Suprapubic skin (tissue), 4 donors: ENCODE measurements at places on chromosomes 7 and 10. TPM values are rescaled to one million over a fixed set of nuclear protein-coding genes. Genes with fewer than 3 reads are reported as not detected.

Gene ATOH7
- not detected for total RNA-seq

Gene GPRIN2
- total RNA-seq, result 41.8 TPM

Gene SHH
- total RNA-seq, result not detected

DNA sequence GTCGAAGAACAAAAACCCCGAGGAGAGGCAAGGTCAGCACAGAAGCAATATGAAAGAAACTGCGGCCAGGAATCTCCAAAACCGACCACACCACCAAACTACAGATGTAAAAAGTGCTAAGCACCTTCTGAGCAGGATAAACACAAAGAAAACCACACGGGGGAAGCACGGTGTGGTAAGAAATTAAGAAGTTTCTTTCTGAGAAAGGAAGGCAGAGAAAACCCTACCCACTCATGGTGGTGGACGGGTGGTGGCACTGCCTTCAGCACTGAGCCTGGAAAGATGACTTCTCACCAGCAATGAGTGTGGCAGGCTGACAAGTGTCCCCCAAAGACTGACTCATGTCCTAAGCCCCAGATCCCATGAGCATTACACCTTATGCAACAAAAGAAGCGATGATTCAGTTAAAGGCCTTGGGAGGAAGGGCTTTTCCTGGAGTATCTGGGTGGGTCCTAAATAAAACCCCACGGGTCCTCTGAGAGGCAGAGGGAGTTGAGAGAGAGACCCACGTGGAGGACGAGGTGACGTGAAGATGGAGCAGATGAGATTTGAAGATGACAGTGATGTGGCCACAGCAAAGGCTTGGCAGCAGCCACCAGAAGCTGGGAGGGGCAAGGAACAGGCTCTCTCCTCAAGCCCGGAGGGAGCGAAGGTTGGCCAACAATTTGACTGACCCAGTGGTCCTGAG, 124.9 kb downstream of the DLG5 start:
- no peak overlapping the region for H3K27ac ChIP-seq
- H3K4me3 ChIP-seq, result no peak overlapping the region
- peaks cover 95% of the 10 kb centered on the region for H3K36me3 ChIP-seq
- no peak for DNase-seq
- no peaks in the 10 kb centered on the region for H3K4me1 ChIP-seq
- H3K27me3 ChIP-seq, result no peaks in the 10 kb centered on the region

- H3K27ac ChIP-seq, result no peak overlapping the region
- DNase-seq, result no peak
- no peaks in the 10 kb centered on the region for H3K36me3 ChIP-seq
- peaks cover 7% of the 10 kb centered on the region for H3K27me3 ChIP-seq
Measured at GRCh38 chr10:125190414-125190813, 30.1 kb upstream of the CTBP2 start.

DNA sequence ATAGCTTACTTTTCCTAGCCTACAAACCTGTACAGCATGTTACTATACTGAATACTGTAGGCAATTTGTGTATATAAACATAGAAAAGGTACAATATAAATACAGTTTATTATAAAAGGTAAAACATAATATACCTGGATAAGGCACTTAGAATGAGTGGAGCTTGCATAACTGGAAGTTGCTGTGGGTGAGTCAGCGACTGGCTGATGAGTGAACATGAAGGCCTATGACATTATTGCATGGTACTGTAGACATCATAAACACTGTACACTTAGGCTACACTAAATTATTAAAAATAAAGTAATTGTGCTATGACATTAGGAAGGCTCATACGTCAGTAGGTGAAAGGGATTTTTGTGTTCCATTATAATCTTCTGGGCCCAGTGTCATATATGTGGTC, 228.8 kb downstream of the HDAC9 start:
- H3K4me3 ChIP-seq, result no peak overlapping the region
- no peaks in the 10 kb centered on the region for H3K27me3 ChIP-seq
- H3K4me1 ChIP-seq, result no peaks in the 10 kb centered on the region
- no peak for DNase-seq

GRCh38 chr7:29276199-29276598, 81.6 kb downstream of the CHN2 start:
- peaks cover 7% of the 10 kb centered on the region for H3K4me1 ChIP-seq
- H3K27me3 ChIP-seq, result no peaks in the 10 kb centered on the region
- H3K36me3 ChIP-seq, result no peaks in the 10 kb centered on the region
- H3K27ac ChIP-seq, result no peak overlapping the region

Gene ITPRID1
- total RNA-seq, result 27.7 TPM

DNA sequence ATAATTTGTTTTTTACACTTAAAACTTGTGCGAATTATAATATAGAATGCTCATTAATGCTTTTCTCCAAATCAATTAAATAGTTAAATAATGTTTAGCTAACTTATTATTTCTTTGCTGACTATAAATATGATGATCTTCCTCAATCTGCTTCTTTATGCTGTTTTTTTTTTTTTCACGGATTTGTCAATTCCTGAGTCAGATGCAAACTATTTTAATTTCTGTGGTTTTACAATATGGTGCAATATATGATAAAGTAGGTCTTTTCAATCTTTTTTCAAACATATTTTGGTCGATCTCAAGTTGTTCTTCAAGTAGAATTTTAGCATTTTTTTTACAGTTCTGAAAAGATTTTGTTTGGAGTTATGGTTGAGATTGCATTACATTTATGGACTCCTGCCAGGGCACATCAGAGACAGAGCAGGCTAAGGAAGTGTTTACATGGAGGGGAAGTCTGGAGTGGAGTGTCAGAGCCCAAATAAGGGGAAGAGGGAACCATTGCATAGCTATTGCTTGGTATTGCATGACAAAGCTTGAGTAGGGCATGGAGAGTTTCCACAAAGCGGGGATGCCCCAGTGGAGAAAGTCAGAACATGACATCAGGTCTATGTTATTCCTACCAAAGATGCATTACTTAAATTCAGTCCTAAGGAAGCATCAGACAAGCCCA, 204.4 kb downstream of the OTUD1 start:
- H3K27ac ChIP-seq, result no peak overlapping the region
- H3K4me1 ChIP-seq, result no peaks in the 10 kb centered on the region
- no peak overlapping the region for H3K4me3 ChIP-seq
- no peaks in the 10 kb centered on the region for H3K27me3 ChIP-seq

GRCh38 chr10:98338318-98338717, 70.3 kb upstream of the LOXL4 start:
- H3K27me3 ChIP-seq, result no peaks in the 10 kb centered on the region
- peaks cover 8% of the 10 kb centered on the region for H3K4me1 ChIP-seq
- no peak overlapping the region for H3K4me3 ChIP-seq
- no peak for DNase-seq
- H3K36me3 ChIP-seq, result no peaks in the 10 kb centered on the region
- peak overlapping the region; percentile 65 for H3K27ac ChIP-seq

DNA sequence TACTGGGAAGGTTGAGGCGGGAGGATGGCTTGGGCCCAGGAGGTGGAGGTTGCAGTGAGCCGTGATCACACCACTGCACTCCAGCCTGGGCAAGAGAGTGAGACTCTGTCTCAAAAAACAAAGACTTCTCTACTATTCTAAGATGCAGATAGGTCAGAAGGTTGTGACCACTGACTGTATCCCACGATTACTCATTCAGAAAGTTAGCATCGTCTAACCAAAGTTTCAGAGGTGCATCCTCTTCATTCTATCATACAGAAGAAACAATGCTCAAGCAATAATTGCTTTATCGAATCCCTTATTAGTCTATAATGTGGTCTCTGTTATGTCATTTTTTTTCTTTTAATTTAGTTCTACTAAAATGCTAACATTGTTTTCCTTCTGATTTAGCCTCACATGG, 348.7 kb upstream of the LRGUK start:
- DNase-seq, result no peak
- no peak overlapping the region for H3K4me3 ChIP-seq
- no peaks in the 10 kb centered on the region for H3K4me1 ChIP-seq
- H3K27ac ChIP-seq, result no peak overlapping the region
- no peaks in the 10 kb centered on the region for H3K36me3 ChIP-seq
